Hepatocyte (in vitro differentiated cells): ENCODE measurements at places on chromosomes 2 and 18.

GRCh38 chr2:128456281-128456680 is 137.6 kb upstream of the HS6ST1 start:
- DNase-seq, result no peak

DNA sequence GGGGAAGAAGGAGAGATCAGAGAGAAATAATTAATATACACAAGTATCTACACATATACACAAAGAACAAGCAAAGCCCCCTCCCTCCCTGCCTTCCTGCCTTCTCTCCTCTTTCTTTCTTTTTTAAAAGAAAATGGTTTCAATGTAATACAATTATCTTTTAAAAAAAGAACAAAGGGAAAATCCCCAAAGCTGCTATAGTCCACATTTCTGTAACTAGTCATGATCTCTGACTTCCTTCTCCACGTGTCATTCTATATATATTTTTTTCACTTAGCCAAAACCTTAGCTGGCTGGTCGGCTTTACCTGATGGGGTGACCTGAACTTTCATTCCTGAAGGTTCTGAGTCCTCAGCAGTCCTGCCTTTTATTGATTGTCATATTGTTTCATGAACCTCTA is 44.3 kb downstream of the MAP3K20 start:
- no peak for DNase-seq

GRCh38 chr2:54459037-54459441 is 2.9 kb downstream of the SPTBN1 start:
- no peak for DNase-seq

- DNase-seq, result no peak
Observed at GRCh38 chr2:134327367-134327766, 73.5 kb downstream of the MGAT5 start.

DNA sequence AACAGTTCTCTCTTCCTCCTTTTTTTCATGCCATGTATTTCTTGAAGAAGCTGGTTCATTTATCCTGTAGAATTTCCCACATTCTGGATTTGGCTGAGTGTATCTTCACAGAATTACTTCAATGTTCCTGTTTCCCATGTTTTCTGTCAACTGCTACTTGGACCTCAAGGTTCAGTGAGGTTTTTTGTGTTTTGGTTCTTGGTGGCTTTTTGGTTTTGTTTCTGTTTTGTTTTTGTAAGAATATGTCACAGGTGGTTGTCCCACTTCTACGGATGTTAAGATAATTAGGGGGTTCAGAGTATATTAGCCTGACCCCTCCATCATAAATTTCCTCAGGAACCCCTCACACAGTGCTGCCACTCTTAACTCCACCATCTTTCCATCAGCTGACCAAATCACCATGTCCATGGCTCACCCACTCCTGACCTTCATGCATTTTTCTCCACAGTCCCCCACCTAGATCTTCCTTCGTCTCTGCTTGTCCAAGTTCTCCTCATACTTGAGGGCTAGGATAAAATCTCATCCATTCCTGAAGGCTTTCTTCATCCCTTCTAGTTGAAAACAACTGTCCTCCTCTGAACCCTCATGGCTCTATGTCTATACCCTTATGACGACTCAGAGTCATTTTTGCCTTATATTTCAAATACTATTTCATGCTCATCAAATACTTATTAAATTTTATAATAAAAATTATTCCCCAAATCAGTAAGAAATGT is 40.4 kb downstream of the PLEKHM3 start:
- DNase-seq, result no peak

GRCh38 chr2:166170356-166170755 is 42.5 kb upstream of the SCN1A start:
- no peak for DNase-seq

DNA sequence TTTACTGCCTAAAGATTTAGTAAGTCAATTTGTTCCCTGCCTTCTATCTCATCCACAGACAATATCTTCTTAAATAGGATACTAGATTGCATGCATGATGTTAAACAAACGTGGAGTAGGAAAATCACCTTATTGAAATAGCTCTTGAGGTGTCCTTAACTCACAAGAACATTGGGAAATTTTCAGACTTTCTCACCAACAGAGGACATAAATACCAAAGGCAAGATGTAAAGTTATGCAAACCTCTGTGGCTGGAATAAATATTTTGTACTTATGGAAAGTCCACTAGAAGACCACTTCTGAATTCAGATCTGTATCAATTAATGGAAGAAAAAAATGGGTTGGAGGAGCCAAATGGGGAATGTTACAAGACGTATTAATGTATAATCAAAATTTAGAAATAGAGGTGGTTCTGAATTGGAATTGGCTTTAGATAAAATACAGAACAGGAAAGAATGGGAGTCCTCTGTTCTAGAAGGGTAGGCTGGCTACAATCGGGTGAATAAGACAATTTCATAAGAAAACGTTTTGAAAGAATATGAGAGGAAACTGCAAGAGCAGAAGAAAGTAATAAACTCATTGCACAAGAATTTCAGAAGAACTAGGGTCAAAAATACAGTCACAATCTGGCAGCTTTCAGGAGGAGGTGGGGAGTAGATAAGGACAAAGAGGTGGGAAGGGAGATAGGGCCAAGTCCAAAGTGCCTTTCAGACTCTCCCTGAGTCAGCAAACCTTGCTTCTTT is 69.3 kb upstream of the FN1 start:
- peak; percentile 78 for DNase-seq

DNA sequence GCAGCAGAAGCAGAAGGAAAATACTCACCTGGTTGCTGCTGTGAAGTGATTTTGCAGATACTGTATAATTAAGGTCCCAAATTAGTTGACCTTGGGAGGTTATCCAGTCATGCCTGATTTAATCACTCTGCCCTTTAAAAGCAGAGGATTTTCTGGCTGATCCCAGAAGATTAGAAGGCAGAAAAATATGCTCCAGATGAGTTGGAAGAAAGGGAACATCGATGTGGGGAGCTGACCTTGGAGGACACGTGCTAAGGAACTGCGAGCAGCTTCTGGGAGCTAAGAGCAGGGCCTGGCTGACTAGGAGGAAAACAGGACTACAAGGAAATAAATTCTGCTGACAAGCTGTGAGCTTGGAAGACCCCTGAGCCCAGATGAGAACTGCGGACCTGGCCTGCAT is 13.3 kb upstream of the DYM start:
- no peak for DNase-seq

GRCh38 chr18:39667905-39668304 is 2102.3 kb upstream of the CELF4 start:
- DNase-seq, result no peak

- no peak for DNase-seq
Observed at GRCh38 chr2:105445976-105446375, 47.1 kb upstream of the FHL2 start.

GRCh38 chr2:191885098-191885497 is 38.2 kb upstream of the CAVIN2 start:
- no peak for DNase-seq

- DNase-seq, result peak; percentile 34
Observed at GRCh38 chr18:12359515-12359927, 17.5 kb downstream of the AFG3L2 start.

DNA sequence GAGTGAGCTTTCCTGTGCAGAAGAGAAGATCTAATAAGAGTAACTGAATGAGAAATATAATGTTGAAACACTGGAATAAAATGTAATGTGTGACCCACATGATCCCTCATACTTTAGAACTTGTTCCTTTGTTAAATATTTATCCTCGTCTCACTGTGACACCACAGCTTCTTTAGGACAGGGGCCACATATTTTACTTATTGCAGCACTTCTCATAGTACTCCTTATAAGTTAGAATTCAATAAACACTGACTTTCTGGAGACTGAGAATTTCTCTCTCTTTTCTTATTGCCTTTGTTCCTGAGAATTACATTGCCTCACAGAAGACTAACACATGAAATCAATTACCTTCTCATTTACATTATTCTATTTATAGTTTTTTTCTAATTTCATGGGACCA is 1234.6 kb upstream of the CHAC2 start:
- no peak for DNase-seq

DNA sequence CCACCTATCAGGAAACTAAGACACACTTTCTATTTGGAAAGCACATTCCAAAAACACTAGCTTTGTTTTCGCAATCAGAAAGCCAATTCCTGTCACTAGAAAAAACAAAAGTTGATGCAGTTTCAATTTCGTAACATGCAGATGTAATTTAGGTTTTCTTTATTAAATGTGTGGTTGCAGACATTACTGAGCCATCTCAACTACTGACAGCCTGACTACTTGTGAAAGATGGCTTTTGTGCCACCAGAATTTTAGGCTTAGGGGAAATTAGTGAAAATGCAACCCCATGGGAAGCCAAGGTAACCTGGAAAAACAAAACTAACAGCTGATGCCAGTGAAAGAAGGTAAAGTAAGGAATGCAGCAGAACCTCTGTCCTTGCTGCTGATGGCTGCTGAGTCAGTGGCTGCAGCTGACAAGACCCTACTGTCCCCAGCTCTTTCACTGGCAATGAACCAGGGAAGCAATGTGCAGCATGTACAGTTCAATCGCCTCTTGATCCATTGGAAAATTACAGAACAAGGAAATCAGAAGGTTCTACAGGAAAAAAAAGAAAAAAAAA is 34.9 kb downstream of the FEZ2 start:
- no peak for DNase-seq

DNA sequence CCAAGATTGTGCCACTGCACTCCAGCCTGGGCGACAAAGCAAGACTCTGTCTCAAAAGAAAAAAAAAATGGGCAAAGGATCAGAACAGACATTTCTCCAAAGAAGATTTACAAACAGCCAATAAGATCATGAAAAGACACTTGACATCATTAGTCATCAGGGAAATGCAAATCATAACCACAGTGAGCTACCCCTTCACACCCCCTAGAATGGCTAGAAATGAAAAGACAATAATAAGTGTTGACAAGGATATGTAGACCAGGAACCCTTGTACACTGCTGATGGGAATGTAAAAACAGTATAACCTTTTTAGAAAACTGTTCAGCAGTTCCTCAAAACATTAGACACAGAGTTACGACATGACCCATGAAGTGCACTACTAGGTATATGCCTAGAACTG is 18.4 kb upstream of the MTERF4 start:
- DNase-seq, result no peak

DNA sequence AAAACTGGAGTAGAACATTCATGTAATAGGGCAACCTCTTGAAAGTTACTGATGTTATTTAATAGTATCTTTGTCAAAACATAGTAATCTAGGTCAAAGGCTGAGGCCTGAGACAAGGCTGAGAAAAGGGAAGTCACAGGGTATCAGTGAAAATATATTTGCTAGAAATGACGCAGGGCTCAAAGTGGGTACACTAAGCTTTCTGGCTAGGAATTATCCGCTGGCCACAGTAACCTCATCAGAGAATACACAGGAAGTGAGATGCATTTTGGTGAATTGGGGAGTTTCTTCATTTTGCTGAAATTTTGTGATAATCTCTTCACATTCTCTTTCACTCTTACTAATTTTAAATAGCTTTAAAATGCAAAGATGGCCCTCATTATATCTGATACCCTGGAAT is 206.8 kb downstream of the OTX1 start:
- DNase-seq, result no peak

DNA sequence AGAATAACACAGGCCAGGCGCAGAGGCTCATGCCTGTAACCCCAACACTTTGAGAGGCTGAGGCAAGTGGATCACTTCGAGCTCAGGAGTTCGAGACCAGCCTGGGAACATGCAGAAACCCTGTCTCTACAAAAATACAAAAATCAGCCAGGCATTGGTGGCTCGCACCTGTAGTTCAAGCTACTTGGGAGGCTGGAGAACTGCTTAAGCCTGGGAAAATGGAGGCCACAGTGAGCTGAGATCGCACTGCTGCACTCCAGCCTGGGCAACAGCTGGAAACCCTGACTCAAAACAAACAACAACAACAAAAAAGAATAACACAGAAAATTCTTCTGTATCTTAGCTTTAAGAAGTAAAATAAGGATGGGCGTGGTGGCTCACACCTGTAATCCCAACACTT is 440.3 kb downstream of the LRATD1 start:
- no peak for DNase-seq

DNA sequence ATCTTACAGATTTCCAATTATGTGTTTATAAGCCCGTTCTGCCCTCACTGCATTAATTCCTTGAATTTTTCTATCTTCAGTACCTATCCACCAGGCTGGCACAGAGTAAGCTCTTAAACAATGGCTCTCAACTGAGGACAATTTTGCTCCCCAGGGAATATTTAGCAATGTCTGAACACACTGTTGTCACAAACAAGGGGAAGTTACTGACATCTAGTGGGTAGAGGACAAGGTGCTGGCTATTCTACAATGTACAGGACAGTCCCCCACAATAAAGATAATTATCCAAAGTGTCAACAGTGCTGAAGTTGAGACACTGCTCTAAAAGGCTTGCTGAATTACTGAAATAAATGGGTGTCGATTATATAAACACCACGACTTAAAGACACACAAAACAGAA is 5.0 kb downstream of the NDUFS1 start:
- DNase-seq, result peak; percentile 35
